ENCODE measurements at places on chromosomes 12 and 14.

DNA sequence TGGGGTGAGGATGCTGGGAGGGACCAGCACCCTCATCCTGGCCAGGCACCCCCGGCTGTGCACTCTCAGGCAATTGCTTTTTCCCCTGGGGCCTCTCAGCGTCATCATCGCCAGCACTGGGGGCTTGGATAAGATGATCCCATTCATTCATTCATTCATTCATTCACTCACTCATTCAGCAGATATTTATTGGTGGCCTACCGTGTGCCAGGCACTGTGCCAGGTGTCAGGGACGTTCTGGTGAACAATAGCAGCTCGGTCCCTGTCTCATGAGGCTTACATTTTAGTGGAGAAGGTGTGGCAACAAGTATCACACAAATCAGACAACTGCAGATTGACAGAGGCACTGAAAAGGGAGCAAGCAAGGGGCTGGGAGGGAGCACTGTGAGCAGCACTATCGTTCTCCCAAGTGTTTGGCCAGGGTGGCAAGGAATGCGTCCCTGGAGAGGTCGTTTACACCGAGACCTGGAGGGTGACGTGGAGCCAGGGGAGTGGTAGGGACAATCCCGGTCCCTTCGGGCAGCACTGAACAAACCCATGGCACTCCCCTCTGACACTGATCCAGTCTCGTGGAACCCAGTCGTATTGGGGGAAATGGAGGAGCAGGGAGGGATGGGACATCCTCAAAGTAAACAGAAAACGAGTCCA is 124.1 kb downstream of the PAPOLA start:
- no peak for DNase-seq

DNA sequence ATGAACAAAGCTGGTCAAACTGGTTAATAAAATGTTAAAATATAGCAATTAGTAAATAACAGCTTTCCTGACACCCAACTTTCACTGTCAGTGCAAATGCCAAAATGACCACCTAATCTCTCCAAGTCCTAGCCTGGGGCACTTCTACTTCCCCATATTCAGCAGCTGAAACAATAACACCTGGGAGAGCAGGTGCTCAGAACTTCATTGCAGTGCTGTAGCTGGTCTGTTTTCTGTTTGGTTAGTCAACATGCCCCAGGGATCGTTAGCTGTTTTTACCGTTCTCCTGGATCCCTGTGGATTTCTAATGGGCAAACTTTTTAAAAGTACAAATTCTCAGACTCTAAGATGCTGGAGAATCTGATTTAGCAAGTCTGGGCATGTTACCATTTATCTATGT is 759.7 kb downstream of the GALC start:
- DNase-seq = no peak

DNA sequence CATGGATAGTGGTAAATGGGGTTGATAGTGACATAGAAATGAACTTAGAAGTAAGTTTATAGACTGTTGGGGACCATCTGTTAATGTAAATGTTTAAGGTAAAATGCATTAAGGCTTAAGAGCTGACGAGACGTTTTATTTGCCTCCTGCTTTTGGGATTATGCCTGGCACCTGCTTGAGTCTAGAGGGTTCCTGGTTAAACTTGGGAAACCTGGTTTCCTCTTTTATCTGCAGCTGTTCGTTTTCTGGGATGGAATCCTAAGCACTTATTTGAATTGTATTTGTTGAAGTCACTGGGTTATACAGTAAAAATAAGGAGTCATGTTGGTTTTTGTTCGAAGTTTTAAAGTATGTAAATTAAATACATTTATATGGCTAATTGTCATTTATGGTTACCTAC is 914.7 kb downstream of the NRXN3 start:
- DNase-seq = no peak

- no peak for DNase-seq
Observed at GRCh38 chr12:32947206-32948067, 50.9 kb upstream of the PKP2 start.

- no peak for DNase-seq
Observed at GRCh38 chr14:75401361-75401760, 26.5 kb upstream of the JDP2 start.

GRCh38 chr14:55450987-55451386 is 10.6 kb upstream of the TBPL2 start:
- no peak for DNase-seq

- DNase-seq = no peak
Observed at GRCh38 chr12:30927222-30927611, 669 bp downstream of the TSPAN11 start.

GRCh38 chr12:69068448-69068847 is 135.5 kb upstream of the CPM start:
- DNase-seq = no peak

DNA sequence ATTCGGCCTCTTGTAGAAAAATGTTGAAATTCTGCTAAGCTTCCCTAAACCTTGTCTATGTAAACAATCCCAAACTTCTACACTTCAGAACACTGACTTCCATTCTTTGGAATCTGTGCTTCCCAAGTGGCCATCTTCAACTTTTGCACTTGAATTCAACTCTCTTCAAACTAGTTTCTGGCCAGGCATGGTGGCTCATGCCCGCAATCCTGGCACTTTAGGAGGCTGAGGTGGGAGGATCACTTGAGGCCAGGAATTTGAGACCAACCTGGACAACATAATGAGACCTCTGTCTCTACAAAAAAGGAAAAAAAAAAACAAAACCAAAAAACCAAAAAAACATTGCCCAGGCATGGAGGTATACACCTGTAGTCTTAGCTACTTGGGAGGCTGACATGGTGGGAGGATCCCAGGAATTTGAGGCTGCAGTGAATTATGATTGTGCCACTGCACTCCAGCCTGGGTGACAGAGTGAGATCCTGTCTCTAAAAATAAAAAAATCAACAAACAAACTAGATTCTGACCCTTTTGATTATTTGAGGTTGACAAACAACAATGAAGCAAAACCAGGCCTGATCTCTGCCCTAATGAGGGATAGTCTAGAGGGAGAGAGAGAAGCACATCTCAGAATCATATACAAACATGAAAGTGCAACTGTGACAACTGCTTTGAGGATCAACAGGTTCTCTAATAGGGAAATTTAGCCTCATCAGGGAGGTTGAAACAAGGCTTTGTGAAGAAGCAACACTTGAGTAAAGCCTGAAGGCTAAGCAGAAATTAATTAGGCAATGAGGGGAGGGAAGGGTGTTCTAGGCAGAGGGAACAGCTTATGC is 11.6 kb upstream of the C12orf75 start:
- DNase-seq = no peak

GRCh38 chr12:100337727-100338126 is 19.1 kb upstream of the SLC17A8 start:
- no peak for DNase-seq

GRCh38 chr14:55221968-55222367 is 30.6 kb upstream of the DLGAP5 start:
- DNase-seq = no peak

DNA sequence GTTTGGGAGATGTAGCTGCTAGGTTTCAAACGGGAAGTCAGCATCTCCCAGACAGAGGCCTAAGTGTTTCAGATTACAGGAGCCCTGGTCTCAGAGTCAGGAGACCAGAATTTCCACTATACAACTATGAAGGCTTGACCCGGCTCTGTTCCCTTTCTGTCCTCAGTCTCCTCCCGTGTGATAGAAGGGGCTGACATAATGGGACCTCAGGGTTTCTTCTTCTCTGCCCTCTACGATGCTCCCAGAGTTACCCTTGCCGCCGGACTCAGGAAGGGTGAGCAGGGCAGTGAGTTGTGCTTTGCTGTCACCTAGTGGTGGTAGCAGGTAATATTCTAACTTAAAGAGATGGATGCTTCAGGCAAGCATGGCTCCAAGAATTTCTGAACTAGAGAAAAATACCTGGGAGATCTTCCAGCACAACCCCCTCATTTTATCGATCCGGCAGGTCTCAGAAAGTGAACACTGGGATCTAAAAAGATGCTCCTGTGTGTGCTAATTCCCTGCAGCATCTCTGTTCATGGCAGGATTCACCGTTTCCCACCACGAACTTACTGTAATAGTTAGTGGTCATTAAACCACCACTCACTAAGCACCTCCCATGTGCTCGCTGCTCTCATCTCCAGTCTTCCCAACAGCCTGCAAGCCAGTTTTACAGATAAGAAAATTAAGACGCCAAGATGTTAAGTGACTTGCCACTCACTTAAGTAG is 84.4 kb downstream of the VWF start:
- DNase-seq = peak; percentile 56

GRCh38 chr12:123142921-123143735 is 7.8 kb downstream of the PITPNM2 start:
- no peak for DNase-seq

- DNase-seq = no peak
Observed at GRCh38 chr12:56714431-56714929, 10.6 kb downstream of the NACA start.

DNA sequence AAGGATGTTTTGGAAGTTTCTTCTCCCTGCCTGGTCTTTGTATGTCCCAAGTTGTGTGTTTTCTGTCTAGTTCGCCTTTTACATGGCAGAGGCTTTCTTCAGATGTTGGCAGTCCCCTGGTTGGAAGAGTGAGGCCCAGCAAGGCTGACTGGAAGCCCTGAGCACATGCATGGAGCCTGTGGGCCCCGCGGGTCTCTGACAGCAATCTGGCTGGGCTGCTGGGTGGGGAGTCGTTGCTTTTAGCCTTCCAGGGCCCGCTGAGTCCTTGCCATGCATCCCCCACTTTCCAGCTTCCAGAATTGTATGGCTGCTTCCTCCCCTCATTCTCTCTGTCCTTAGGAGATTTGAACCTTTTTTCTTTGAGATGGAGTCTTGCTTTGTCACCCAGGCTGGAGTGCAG is 25.3 kb downstream of the ANKRD9 start:
- no peak for DNase-seq

DNA sequence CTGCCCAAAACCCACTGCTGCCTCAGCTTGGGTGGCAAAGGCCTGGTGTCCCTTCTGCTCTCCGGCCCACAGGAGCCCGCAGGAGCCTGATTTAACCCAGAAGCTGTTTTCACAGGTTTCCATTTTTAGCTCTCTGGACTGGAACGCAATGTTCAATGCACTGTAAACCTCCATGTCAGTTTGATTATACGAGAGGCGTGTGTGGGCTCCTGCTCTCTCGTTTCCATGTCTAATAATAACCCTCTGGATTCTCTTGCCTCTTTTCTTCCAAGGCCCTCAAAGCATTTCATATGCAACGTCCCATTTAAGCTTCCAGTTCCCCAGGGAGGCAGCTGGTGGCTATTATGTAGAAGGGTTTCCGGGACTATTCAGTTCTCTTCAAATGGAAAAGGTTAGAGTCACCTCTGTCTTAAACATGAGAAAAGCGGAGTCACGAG is 161.1 kb downstream of the SUDS3 start:
- no peak for DNase-seq

DNA sequence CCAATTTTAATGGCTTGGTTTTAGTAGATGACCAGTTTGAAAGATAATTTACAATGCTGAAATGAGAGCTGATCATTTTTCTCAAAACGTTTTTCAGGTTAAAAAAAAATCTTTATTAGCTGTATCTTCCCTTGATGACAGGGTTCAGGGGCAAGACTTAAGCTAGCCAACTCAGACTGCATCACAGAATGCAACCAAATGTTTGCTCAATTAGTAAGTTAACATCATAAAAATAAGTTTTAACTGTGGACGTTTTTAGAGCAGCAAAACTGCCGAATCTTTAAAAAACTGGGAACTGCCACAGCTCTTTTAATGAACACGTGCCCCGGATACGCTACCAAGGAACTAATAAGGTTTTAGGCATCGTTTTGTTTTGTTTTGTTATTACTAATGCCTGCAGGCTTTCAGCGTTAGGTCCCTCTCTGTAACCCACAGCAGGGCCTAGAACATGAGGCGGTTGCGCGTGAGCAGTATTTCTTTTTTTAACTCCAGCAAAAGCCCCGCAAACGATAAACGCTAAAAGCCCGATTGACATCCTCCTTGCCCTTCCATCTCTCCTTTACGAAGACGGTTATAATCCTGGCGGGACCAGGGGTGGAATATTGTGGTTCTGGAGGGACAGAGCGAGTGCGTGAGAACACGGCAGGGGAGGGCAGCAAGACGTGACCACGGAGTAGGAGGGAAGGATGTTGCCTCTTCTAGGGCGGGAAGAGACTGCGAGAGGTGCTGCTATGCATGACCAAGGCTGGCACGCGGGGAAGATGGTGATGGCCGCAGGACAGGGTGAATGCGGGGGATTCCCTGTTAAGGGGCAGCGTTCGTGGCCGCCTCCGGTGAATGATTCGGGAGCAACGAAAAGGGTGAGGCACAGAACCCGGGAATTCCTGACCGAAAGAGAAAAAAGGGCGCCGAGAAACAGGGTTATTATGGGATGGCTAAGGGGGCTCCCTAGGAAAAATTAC is 652 bp downstream of the SUPT16H start:
- peak; percentile 71 for DNase-seq

GRCh38 chr14:54682578-54682977 is 115.7 kb downstream of the SAMD4A start:
- DNase-seq = no peak

GRCh38 chr14:96863327-96863985 is 66.3 kb downstream of the VRK1 start:
- DNase-seq = no peak

- DNase-seq = no peak
Observed at GRCh38 chr14:35284506-35284905, 7.7 kb upstream of the PSMA6 start.

- no peak for DNase-seq
Observed at GRCh38 chr14:93019970-93020369, 95.8 kb downstream of the ITPK1 start.

DNA sequence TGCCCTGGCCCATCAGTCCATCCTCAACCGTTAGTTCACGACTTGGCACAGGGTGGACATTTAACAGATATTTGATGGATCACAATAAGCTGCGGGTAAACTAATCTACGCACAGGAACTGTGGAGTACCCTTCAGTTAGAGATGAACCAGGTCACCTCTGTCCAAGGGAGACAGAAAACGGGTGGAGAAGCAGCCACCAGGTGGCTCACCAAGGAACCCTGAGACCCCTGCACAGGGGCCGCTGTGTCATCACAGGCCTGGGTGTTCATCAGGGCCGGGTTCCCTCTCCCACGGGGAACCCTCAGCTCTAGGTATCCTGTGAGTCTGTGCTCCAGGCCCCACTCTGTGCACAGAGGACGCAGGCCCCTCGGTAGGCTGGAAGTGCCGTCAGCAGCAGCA is 122.2 kb downstream of the PIWIL1 start:
- DNase-seq = no peak

- DNase-seq = no peak
Observed at GRCh38 chr12:109679501-109680263, 33.9 kb upstream of the FAM222A start.

- no peak for DNase-seq
Observed at GRCh38 chr12:42760550-42760949, 171.0 kb upstream of the PRICKLE1 start.

GRCh38 chr12:1662761-1663439 is 28.0 kb upstream of the ADIPOR2 start:
- DNase-seq = no peak

DNA sequence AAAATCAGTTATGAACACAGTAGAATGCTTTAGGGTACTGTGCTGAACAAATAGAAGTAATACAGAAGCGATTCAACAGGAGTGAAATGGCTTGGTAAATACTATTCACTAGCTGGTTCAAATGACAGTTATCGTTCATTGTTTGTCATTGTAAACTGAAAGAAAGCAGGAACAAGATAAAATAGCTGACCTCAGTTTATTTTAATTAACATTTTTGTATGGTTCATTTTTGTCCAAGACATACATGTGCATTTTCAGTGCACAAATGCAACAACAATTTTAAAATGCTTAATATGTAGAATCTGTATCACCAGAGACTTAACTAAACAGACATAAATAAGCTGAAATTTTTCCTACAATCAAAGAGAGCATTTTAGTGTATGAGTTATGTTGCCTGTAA is 49.9 kb downstream of the ALX1 start:
- DNase-seq = no peak
